ENCODE measurements at places on chromosomes 1 and 21.
A peak's percentile ranks its signal among the peaks of the same experiment; 100 is the strongest.

GRCh38 chr1:116886291-116886878 lies 23.3 kb upstream of the PTGFRN start:
- DNase-seq = no peak

- no peak for DNase-seq
Observed at GRCh38 chr1:42730002-42730401, 10.0 kb downstream of the CLDN19 start.

- no peak for DNase-seq
Observed at GRCh38 chr1:17458794-17459193, 19.3 kb upstream of the RCC2 start.

DNA sequence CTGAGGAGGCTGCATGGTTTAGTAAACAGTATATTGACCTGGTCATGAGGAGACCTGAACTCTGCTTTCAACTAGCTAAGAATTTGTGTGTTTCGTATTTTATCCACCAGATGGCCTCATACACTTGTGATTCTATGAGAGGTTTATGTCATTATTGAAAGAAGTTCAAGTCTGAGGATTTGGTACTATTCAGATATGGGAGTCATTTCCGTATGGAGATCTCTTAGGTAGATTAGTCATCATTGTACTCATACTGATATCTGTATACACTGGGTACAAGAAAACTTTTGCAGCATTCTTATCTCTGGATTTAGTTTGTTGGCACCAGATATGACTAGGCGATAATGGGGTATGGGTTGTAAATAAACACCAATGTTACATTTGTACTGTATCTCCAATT lies 26.6 kb downstream of the ATF6 start:
- no peak for DNase-seq

GRCh38 chr1:6075748-6076147 lies 30.1 kb downstream of the KCNAB2 start:
- DNase-seq = no peak

- no peak for DNase-seq
Observed at GRCh38 chr1:160713161-160713560, 1.5 kb upstream of the CD48 start.

DNA sequence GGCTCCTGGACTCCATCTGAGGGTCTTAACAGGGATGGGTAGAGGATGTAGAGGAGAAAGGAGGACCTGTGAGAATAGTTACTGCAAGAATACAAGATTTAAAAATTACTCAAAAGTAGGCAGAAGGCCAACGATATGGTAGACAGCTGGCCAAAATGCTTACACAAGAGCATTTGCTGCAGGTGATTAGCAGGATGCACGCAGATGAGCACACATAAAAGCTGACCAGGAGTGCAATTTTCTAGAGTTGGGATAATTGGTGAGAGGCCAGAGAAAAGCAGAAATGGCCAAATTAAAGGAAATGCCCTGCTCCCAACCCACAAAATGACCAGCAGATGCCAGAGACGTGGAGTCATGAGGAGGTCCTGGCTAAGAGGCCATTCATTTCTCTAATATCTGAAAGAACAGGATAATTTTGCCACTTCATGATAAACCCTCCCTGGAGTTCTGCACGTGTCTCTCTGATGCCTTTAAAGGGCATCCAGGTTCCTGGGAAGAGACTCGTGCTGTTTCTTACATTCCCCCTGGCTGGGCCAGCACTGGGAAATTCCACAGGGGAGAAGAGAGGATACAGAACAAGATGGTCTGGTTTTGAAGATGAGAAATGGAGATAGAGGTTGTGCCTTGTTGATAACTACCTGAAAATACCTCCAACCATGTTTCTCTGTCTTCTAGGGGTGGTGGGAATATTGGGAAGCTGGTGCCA lies 62.3 kb upstream of the KCNA3 start:
- DNase-seq = no peak

- no peak for DNase-seq
Observed at GRCh38 chr21:16509476-16509875, 779.7 kb downstream of the USP25 start.

DNA sequence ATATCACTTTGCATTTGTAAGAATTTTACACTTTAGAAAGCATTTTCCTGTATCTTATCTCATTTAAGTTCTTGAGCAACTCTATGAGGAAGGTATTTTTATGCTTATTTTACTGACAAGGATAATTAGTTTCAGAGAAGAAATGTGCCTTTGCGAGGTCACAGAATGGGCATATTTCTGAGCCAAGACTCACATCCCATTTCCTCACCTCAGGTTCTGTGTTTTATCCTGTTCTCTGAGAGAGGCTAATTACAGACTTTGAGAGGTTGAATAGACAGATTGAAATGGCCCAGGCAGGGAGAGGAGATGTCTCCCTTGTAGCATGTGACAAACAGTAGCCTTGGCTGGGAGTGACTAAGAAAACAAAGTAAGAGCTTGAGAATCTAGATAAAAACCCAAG lies 39.1 kb upstream of the ZC3H11B start:
- no peak for DNase-seq

GRCh38 chr1:21666576-21667320 lies 2.4 kb downstream of the RAP1GAP start:
- DNase-seq = no peak

GRCh38 chr1:169363046-169363730 lies 4.4 kb downstream of the NME7 start:
- peak; percentile 29 for DNase-seq

DNA sequence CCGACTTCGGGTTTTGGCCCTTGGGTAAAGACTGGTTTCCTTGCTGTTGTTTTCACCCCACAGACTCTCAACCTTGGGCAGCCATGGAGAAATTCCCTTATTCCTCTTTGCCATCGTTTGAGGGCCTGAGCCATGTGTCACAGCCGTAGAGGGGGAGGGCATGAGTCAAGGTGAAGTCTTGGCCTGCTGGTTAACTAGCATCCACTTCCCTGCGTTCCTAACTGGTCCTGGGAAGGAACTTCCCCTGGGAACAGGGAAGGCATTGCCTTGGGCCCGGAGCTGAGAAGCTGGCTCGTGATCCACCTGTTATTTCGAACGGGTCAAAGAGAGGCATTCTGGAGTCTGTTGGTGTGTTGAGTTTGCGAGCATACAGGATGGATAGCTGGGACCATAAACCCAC lies 464.9 kb downstream of the CAMTA1 start:
- no peak for DNase-seq

GRCh38 chr1:65164633-65165032 lies 16.6 kb downstream of the AK4 start:
- DNase-seq = no peak

- DNase-seq = no peak
Observed at GRCh38 chr1:158901623-158902022, 29.7 kb upstream of the PYHIN1 start.
